ENCODE measurements at places on chromosomes 5 and 9.

GRCh38 chr9:90774682-90775081, 26.9 kb upstream of the SYK start:
- DNase-seq, result no peak

- DNase-seq, result no peak
Observed at GRCh38 chr5:120140501-120140900, 323.6 kb upstream of the PRR16 start.

DNA sequence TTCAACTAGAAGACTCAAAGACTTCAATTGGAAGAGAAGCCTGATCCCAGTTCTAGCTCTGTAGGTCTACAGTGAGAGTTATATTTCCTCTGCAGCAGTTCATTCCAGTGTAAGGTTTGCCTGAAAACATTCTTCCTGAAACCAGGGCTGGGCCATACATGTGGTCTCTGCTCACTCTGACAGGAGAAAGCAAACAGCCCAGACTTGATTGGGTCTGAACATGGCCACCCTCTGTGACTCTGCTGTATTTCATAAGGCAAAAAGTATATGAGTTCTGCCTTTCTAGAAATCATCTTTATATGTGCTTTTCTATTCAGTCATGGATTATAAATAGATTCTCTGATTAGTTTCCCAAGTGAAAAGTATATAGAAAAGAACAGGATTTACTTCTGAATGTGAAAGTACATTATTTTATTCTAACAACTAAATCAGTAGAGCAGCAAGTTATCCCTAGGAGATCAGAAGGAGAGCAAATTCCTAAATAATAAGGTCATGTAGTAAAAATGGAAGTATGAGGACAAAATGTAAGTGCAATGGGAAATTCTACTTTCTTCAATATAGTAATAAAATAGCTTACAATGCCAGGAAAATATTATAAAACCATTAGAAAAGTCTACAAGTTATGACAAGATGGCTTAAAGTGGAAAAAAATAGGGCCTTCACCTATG, 144.3 kb downstream of the EFNA5 start:
- DNase-seq, result no peak

- DNase-seq, result no peak
Observed at GRCh38 chr9:84691634-84692033, 22.1 kb downstream of the NTRK2 start.

DNA sequence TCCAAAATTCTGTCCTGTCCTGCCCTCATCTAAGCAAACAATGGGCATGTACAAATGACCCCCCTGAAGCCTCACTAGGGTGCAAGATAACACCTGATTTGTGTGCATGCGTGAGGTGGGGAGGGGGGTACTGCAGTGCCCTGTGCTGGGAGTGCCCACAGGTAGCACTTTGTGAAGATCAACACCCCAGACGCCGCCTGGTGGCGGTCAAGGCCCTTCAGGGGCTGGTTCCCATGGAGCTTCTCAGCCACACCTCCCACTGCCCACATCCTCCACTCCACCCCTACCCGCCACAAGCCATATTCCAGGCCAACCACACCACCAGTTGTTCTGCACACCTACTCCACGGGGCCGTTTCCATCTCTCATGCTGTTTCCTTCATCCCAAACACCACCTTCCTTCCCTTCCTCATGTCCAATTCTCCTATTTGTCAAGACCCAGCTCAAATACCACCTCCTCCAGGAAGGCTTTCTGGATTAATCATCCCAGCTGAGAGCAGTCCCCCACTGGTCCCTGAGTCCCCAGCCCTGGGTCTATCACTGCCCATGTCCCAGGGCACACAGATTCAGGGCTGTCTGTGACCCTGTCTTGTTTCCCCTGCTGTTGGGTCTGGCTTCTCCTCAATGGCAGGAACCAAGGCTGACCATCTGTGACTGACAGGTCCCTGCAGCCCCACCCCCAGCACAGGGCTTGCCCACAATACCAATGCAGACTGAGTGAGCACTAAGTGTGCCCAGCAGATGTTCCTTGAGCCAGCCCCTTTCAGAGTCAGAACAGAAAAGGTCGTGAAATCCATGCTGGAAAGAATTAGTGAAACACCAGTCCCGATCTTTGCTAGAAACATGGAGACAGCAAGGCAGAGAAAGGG, 178.4 kb downstream of the PAX5 start:
- peak; percentile 55 for DNase-seq

DNA sequence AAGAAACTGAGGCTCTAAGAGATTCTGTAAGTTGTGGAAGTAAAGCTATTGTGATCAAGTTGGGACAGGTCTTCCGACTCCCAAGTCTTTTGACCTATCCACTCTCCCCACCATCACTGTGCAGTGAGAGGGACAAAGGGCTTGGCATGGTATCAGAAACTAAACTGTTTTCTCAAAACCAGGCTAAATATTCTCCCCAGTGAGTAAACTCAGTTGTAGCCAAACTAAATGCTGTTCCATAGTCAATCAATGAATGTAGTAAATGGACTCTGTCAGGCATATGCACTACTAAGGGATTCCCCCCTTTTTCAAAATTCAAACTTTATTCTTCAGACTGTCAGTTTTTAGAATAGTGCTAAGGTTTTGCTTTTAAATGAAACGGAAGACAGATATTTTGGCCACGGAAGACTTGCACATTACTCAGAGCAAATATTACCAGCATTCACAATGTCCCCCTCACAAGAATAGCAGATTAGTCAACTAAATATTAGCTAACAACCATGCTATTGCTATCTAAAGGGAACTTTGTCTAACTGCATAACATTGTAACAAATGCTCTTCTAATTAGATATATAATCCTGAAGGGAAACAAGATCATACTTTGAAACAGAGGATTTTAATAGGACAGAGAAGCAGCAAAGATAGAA, 7.1 kb downstream of the PRKAA1 start:
- no peak for DNase-seq
